ENCODE measurements at places on chromosomes 7 and 10.

GRCh38 chr10:69360485-69361302 is 56.0 kb downstream of the TACR2 start:
- DNase-seq, result no peak

DNA sequence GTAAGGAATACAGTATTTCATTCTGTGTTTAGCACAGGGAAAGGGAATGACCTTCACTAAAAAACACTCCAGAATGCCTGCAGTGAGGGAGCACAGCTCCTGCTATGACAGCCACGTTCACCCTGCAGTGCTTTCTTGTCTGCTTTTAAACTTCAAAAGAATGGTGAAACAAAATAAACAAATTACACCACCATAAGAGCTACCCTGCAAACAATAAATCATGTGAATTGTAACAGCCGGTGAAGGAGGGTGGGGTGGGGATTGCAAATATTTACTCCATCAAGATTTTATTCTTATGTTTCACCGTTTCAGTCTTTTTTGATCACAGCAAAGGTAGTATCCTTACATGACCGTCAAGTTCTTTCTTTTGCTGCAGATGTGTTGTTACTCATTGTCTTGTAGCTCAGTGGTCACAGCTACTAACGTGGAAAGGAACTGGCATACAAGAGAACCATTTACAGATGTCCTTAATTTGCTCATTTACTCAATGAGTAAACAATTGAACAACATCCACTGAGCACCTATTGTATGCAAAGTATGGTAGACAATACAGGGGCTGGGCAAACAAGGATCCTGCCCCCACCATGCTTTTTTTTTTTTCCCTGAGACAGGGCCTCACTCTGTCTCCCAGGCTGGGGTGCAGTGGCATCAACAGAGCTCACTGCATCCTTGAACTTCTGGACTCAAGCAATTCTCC is 4.1 kb upstream of the CHN2 start:
- DNase-seq, result peak; percentile 56

GRCh38 chr10:116154651-116155050 is 118.4 kb downstream of the GFRA1 start:
- no peak for DNase-seq

- DNase-seq, result no peak
Measured at GRCh38 chr10:6061056-6061455, 1.1 kb downstream of the IL2RA start.

GRCh38 chr7:26626156-26626555 is 238.2 kb downstream of the SKAP2 start:
- DNase-seq, result no peak

DNA sequence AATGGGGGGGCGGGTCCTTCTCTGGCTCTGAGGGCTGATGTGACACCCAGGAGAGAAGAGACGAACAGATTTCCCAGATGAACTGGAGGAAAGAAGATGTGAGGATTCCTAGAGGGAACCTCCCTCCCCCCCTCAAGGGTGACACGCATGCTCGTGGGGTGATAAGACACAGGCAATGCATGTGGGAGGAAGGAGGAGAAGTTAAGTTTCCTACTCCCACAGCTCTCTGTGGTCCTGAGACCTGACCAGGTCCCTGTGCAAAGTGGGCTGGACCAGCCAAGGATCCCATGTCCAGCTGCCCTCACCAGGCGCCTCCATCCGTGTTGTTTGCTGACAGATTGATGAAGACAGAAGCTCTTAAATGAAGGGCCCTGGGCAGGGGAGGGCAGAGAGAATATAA is 112.6 kb downstream of the SH3PXD2A start:
- DNase-seq, result no peak

- DNase-seq, result no peak
Measured at GRCh38 chr10:17220652-17221100, 7.4 kb upstream of the VIM start.

DNA sequence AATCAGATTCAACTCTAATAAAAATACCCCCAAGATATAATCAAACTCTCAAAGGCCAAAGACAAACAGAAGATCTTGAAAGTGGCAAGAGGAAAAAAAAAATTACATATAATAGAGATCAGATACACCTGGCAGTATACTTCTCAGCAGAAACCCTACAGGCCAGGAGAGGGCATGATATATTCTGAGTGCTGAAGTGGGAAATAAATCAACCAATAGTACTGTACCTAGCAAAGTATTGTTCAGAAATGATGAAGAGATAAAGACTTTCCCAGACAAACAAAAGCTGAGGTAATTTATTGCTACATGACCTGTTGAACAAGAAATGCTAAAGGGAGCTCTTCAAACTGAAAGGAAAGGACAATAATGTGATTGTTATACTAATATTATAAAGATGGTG is 291.9 kb downstream of the SH2D4B start:
- DNase-seq, result no peak

DNA sequence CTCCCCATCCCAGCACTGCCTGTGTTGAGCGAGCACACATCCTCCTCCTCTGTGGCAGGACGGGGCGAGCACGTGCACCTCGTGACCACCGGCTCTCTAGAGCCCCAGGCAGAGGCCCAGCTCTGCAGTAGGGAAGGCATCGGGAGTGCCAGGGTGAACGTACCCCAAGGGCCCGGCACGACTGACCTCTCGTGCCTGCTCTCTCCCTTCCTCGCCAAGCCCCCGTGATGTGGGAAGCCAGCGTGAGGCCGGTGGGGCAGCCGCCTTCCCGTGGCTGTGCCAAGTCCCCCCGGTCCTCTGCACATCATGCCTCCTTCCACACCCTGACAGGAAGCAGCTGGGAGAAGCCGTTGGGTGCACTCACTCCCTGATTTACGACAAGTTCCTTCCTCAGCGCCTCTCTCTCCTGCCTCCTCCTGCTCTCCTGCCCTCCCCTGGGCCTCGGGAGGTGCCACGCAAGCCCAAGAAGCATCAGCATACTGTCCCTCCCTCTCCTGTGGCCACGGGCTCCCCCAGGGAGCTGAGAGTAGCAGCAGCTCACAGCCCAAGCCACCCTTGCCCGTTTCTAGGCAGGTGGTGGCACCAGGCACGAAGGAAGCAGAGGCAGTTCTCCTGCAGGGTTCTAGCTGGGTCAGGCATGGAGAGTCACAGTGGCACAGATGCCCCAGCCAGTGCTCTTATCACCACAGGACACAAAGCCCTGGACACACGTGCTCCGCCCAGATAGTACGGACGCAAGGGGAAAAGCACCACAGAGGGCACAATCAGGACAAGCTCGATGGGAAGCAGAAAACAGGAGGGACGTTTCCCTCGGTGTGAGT is 47.0 kb downstream of the AMZ1 start:
- no peak for DNase-seq

DNA sequence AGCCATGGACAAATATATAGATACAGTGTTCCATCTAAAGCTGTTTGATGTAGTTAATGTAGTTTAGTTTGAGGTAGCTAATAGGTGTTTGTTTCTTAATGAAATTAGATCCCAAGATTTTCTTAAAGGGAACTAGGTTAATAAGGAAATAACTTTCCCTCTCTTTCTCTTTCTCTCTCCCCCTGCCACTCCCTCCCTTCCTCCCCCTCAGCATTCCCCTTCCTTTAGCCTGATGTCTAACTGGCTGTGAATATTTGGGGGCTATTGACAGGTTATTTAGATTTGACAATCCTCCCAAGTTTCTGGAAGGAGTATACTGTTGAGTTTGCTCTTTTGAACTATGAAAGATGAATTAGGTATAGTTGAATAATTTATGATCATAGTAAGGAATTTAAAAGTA is 65.2 kb upstream of the OIT3 start:
- no peak for DNase-seq

DNA sequence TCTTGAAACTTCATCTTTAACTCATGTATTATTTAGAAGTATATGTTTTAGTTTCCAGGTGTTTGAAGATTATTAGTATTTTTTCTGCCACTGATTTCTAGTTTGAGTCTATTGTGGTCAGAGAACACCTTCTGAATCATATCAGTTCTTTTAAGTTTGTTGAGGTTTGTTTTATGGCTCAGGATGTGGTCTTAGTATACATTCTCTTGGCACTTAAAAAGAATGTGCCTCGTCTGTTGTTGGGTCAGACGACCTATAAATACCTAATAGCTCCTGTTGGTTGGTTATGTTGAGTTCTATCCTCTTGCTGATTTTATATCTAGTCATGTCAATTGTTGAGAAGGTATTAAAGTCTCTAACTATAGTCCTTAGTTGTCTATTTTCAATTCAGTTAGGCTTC is 15.9 kb downstream of the TDRD1 start:
- no peak for DNase-seq

DNA sequence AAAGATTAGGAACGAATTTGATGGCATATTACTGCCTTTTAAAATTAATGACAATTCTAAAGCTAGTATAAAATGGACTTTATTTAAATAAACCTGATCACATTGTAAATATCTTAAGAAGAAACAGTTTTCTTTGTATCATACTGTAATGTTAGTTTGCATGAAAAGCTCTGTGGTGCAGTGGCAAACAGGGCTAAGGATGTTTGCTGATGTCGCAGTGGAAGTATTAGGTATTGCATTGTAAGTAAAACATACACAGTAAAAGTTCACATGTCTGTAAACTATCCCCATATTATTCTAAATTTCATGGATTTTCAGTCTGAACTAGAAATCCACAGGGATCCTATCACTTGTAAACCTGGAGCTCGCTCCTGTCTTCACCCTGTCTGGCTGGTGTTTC is 252.6 kb upstream of the ZNF32 start:
- no peak for DNase-seq

DNA sequence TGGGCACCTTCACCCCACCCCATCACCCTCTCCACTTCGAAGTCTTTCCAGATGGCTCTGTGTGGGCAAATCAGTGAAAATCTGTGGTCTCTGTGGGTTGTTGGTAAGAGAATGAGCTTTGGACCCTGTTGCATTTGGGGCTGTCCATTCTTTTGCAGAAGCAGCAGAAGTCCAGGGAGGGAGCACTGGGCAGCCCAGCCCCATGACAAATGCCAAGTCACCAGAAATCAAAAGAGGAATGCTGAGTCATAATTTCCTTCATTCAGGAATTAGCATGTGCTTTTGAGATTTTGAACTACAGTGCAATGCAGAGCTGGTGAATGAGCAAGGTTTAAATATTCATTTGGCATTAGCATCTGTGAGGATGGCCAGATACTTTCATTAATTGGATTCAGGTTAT is 556.2 kb downstream of the LRMDA start:
- no peak for DNase-seq

- no peak for DNase-seq
Measured at GRCh38 chr10:106384496-106384895, 780.0 kb downstream of the SORCS1 start.

DNA sequence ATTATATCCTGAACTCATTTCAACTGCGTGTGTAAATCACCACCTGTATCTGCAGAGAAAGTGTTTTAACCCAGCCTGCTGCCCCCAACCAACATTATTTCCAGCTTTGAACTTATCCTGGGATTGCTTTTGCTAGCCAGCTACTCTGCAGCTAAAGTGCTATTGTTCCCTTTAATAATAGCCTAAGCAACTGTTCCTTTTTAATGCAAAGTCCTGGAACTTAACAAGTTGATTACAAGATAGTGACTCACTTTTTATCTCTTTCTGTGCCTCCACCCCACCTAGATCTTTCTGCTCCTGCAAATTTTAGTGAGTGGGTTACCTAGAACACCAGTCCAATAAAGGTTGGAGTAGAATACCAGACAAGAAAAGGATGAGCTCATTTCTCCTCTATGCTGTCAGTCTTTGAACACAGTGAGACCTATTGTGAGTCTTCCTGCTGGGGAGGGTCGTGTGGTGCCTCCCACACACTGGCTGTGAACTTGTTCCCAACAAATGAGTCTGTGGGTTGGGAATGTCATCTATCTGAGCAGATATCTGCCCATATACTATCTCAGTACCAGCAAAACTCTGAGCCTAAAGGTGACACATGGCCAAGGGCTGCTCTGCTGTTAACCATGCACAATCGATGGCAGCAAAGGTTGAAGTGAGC is 137.7 kb downstream of the FAM204A start:
- no peak for DNase-seq

DNA sequence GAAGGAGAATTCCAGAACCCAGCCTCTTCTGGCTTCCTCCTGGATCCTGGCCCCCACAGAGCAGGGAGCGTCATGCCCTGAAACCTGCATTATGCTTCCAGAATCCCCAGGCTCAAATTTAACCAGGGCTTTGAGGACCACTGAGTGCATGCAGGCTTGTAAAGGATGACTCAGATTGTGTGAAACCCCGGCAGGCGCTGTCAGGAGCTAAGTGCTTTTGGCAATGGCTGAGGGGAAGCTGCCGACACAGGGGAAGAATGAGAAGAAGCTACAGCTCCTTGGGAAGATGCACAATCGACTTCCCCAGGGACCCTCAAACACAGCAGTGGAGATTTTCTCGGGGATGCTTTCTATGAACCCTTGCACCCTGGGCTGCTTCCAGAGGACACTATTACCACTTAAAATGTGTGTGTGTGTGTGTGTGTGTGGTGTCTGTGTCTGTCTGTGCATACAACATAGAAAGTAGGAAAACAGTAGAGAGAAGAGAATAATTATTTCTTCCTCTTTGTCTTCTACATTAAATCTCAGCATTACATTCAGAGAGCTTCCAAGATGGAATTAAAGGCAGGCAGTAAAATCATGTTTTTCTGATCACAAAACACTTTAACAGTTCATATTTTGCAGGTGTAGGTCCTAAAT is 183.5 kb upstream of the INHBA start:
- no peak for DNase-seq

GRCh38 chr10:14609178-14609577 is 165.5 kb downstream of the FAM107B start:
- no peak for DNase-seq

DNA sequence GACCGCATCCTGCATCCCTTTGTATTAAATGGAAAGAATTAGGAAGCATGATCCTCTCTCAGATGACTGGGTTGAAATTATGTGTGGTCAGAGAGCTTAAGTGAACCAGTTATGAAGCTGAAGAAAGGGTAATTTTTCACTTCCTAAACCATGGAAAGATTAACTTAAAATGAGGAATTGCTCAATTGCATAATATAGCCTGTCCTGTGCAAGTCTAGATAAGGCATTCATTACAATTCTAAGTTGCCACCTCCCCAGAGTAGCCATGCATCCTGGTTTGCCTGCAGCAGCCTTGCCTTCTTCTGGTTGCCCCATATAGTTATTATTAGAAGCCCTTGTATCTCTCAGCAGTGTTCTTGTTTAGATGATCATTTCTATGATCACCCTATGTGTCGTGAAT is 45.3 kb downstream of the STARD3NL start:
- no peak for DNase-seq

GRCh38 chr7:33287738-33288137 is 158.4 kb downstream of the BBS9 start:
- DNase-seq, result no peak

DNA sequence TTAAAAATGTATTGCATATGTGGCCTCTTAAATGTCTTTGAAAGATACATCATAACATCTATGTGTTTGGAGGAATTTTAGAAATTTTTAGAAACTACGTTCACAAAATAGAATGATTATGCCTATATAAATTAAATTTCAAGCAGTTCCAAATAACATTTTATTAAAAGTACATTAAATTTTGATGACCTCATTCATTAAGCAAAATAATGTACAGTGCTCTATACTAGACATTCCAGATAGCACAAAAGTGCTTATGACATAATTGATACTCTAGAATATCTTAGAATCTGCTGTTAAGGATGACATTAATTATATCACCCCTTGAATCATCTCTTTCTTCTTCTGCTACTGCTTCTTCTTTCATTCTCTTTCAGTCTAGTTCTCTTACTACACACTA is 528.9 kb downstream of the GFRA1 start:
- DNase-seq, result no peak
